ENCODE measurements at places on chromosomes 2 and 18. TPM values are rescaled to one million over a fixed set of nuclear protein-coding genes. Genes with fewer than 3 reads are reported as not detected.

The RFTN2 gene
- total RNA-seq: 7.4 TPM

The MXD1 gene
- total RNA-seq: 7.7 TPM

The ASPRV1 gene
- total RNA-seq: 1.5 TPM

The ITGA6 gene
- total RNA-seq: 35.3 TPM

The ASB18 gene
- total RNA-seq: not detected

The VIT gene
- 32.3 TPM for total RNA-seq

The MRPS5 gene
- 37.3 TPM for total RNA-seq

The SEPTIN10 gene
- total RNA-seq: 167 TPM

The DLX2 gene
- not detected for total RNA-seq

The GALR1 gene
- under 0.01 TPM for total RNA-seq

The ZNF407 gene
- total RNA-seq: 19.1 TPM

The MC2R gene
- total RNA-seq: not detected

The MC4R gene
- 0.66 TPM for total RNA-seq

The AP1S3 gene
- total RNA-seq: 0.40 TPM

The TBC1D8 gene
- total RNA-seq: 16.7 TPM

The ADGRF3 gene
- not detected for total RNA-seq

The ZNF396 gene
- 1.4 TPM for total RNA-seq

The TUBB8B gene
- total RNA-seq: not detected

The IL1F10 gene
- total RNA-seq: not detected
